ENCODE measurements at places on chromosomes 4 and X.

GRCh38 chr4:86967073-86967472 is 32.3 kb downstream of the AFF1 start:
- DNase-seq: no peak

- no peak for DNase-seq
These were observed 43.2 kb upstream of the NKX1-1 start for GRCh38 chr4:1449475-1449832.

GRCh38 chr4:8589336-8589735 is 3.2 kb upstream of the CPZ start:
- no peak for DNase-seq

- no peak for DNase-seq
These were observed 226.7 kb upstream of the CENPE start for GRCh38 chr4:103424853-103425252.

DNA sequence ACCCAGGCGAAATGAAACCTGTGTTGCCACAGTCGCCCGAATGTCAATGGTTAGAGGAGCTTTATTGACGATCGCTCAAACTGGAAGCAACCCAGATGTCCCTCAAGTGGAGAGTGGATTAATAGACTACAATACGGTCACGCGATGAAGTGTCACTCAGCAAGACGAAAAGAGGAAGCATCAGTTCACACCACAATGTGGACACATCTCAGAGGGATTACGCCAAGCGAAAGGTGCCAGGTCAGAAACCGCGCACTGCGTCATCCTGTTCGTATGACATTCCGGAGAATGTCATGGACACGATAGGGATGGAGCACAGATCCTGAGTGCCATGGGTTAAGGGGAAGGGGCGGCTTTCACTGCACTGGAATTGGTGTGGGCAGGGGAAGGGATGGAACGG is 111.7 kb downstream of the HMX1 start:
- DNase-seq: no peak

GRCh38 chrX:151538190-151539122 is 25.0 kb upstream of the PASD1 start:
- DNase-seq: no peak

GRCh38 chrX:2284133-2284532 is 216.6 kb downstream of the DHRSX start:
- no peak for DNase-seq

DNA sequence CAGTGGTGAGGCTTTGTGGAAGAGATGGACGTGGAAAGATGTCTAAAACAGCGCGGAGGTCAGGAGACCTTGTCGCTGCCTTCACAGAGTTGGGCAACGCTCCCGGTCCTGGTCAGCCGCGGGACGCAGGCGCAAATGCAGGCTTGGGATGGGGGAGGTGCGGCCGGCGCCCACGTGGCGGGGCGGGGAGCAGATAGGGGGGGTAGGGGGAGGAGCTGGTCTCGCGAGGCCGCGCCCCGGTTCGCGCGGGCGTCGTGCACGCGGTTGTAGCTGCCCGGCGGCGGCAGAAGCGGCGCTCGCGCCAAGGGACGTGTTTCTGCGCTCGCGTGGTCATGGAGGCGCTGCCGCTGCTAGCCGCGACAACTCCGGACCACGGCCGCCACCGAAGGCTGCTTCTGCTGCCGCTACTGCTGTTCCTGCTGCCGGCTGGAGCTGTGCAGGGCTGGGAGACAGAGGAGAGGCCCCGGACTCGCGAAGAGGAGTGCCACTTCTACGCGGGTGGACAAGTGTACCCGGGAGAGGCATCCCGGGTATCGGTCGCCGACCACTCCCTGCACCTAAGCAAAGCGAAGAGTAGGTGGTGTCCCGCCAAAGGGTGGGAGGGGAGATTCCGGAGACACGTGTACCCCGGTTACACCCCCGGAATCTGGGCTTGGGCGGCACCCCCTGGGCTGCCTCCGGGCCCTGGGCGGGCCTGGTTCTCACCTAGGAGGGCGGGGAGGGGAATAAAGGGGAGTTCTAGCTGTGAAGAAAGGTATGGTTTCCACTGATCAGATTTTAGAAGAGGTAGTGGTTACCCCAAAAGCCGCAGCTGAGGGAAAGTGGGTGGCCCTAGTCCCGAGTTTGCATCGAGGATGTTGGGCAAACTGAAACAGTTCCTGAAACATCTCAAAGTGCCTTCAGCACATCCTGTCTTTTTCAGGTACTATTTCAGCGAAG is at the start of gene PRDX4:
TSS of gene PRDX4 (plus strand) at position 255 of the 939 bp plus-strand sequence. CDS start at position 333, 78 bp downstream.
- peak; percentile 79 for DNase-seq

- no peak for DNase-seq
These were observed 18.2 kb downstream of the MRPL1 start for GRCh38 chr4:77880784-77881183.

DNA sequence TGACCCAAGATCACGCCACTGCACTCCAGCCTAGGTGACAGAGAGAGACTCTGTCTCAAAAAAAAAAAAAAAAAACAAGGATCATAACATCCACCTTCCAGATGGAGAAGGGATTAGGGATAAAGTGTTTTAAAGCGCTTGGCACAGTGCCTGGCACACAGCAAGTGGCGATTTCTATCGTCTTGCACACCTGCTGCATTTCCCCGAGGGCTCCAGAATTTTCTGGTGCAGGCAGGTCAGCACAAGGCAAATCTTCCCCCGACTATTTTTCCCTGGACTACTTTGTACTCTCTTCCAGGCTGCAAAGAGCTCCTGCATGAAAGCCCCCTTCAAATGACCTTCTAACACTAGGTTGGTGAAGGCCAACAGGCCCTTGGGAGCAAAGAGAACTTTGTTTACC is 57.3 kb downstream of the APBB2 start:
- DNase-seq: no peak

DNA sequence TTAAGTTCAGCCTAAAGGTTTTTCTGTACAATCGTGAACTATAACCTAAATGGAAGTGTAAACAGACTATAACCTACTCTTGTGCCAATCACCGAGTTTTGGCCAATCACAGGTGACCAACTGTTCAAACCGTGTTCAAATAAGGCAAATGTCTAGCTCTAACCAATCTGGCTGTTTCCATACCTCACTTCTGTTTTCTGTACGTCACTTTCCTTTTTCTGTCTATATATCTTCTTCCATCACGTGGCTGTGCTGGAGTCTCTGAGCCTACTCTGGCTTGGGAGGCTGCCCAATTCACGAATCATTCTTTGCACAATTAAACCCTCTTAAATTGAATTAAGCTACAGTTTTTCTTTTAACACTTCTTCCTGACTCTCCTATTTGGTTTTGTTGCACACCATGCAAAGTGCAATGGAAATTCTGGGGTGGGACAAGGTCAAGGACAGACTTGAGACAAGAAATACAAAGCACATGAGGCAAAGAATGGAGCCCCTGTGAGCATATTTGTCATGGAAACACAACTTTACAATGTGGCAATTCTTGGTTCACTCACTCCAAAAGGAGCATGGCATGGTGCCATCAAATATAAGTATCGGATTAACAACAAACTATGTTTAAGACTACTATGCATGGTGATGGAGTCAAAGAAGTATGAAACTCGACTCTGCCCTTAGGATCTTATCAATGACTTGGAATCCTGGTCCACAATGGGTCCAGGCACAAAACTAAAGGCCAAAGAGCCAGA is 115.7 kb upstream of the FAM9B start:
- DNase-seq: no peak

DNA sequence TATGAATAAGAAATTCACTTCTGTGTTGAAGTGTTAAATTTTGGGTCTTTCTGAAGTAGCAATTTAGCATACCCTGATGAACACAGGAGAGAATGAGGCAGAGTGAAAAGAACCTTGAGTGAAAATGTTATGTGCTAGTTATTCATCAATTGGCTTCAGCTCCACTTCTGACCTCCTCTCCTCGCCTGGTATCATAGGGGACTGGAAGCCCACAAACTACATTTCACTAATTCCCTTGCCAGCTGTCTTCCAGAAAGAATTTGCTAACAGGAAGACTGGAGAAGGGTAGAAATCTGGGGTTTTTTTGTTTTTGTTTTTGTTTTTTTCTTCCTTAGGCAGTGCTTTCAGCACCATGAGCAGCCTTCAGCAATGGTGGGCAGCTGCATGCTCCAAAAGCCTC is 5.5 kb upstream of the DAPP1 start:
- DNase-seq: no peak

GRCh38 chrX:113975441-113975840 is 608.4 kb upstream of the HTR2C start:
- DNase-seq: no peak

GRCh38 chrX:63613531-63614028 is 171.4 kb downstream of the ARHGEF9 start:
- no peak for DNase-seq

GRCh38 chrX:57900975-57901374 is 9.3 kb downstream of the ZXDA start:
- DNase-seq: no peak

DNA sequence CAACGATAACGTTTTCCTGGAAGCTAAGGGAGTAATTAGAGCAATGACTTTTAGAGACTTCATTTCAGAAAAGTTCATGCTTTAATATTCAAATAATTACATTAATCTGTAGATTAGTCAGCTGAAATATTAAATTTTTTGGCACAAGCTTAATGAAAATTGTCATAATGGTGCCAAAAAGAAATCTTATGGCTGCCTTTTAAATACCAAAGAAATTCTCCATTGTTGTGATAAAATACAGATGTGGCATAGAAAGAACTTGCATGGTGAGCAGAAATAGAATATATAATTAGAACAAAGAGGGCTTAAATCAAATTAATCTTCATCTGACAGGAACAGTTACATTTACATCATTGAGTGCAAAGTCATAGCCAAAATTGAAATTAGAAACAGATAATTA is 263.5 kb downstream of the AFF2 start:
- DNase-seq: no peak

Data from activated CD4-positive, CD25-positive, alpha-beta regulatory T cell treated with anti-CD3 and anti-CD28 coated beads, Interleukin-2, amount 50 U/mL, for 72 hours (primary cell).